Hematopoietic multipotent progenitor cell treated with erythropoietin and hydrocortisone succinate and interleukin-3 and kit ligand, for 6 days (in vitro differentiated cells): ENCODE measurements at places on chromosomes 3 and 15.

DNA sequence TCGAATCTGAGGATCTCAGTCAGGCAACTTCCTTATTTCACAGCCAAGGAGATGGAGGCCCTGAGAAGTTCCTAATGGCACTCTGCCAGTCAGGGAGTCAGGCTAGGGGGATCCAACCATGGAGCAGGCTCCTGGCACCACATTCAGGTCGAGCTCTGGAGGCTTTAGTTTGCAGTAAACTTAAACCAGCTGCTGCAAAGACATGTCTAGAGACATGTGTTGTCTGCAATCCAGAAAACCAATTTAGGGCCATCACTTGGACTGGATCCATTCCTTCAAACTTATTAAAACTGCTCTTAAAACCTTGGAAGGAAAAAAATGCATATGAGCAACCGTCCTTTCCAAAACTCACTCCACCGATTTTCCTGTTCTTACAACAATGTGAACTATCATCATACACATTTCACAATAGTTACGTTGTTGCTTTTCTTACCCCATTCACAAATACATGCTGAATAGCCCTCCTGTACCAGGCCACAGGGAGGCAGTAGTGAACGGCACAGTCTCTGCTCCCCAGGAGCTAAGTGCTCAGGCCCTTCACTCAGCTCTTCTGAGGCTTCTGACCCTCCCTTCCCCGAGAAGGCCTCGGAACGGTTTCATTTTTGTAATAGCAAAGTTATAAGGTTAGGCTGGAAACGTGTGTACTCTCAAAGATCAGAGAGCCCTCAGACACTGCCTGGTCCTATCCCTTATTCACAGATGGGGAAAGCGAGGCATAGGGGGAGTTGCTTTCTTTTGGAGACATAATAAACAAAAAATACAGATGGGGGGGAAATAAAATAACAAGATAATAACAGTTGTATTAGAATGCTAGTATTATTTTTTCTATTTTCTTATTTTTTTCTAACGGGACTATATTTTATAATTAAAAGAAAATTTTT is 20.1 kb downstream of the RFT1 start:
- DNase-seq: peak; percentile 82

GRCh38 chr3:124893526-124893925 is 6.4 kb upstream of the ITGB5 start:
- no peak for DNase-seq

DNA sequence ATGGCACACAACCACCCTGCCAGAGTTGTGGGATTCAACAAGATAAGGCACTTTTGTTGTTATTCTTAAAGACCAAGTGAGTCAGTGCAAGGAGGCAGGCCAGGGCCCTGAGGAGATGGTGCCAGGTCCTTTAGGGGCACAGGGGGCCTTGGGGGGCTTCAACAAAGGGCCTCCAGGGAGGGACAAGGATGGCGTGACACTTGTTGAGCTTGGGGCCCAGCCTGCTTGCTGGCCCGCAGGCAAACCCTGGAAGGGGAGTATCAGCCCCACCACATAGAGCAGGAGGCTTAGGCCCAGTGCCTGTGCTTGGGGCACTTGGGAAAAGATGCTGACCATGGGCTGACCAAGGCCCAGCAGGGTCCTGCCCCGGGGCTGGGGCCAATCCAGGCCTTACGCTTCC is 5.5 kb downstream of the IQSEC1 start:
- DNase-seq: no peak

GRCh38 chr3:14143271-14144225 is 18.7 kb downstream of the TMEM43 start:
- DNase-seq: no peak

GRCh38 chr3:171688002-171688401 is 122.3 kb downstream of the PLD1 start:
- DNase-seq: no peak

DNA sequence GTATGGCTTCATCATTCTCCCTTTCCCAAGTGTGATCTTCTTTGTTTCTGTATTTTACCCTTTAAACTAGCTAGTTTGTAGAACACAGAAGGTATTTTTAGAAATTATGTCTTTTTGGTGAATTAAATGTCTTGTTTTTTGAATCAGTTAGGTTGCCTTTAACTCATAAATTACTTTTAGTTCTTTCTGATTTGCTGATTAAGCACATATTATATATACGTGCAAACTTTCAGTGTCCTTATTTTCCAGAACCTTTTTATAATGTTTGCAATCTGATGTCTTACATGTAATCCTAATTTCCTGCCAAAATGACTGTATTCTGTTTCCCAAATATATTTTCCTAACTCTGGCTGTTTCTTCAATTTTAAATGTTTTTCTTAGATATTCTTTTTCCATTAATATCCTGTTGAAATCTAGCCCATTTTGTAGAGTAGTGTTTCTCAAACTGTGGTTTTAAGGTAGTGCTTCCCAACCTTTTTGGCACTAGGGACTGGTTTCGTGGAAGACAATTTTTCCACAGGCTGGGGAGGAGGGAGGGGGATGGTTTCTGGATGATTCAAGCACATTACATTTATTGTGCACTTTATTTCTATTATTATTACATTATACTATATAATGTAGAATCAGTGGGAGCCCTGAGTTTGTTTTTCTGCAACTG is 51.8 kb downstream of the CHD2 start:
- DNase-seq: no peak

DNA sequence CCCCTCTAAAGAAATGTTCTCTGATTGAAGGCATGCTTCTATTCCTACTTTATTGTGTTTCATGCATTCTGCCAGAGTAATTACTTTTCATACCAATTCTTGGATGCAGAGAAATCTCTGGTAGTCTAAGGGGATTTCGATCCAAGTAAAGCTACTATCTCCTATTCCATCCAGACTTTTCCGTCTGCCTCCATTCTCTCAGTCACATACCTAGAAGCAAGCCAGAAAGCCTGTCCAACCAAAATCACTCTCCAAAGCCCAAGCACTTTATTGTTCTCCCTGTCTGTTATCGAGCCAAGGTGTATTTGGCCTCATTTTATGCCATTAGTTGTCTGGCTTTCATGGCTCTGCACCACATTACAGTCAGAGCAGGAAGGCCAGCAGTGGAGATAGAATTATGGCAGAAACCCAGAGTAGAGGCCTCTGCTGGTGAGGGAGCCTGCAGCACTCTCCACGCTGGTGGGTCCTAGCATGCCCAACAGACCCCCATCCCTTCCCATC is 95.9 kb downstream of the SLC49A4 start:
- no peak for DNase-seq
